ENCODE measurements at places on chromosomes 1 and 21.

- DNase-seq, result no peak
Measured at GRCh38 chr1:1275836-1276235, 2.2 kb upstream of the UBE2J2 start.

DNA sequence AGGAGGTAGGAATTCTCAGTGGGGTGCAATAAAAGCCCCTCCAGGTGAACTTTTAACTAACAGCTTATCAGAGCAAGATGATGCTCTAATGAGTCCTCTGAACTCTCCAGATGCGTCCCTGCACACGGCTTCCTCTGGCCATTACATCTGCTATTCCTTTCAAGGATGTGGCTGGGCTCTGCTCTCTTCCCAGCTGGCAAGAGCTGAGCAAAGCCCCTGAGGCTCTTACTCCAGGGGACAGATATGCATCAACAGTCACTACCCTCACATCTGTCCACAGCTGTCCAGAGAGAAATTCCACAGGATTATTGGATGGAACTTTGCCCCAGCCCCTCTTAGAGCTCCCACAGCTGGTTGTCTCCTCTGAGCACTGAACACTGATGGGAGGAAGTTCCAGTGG, 267.8 kb downstream of the C1orf94 start:
- no peak for DNase-seq

DNA sequence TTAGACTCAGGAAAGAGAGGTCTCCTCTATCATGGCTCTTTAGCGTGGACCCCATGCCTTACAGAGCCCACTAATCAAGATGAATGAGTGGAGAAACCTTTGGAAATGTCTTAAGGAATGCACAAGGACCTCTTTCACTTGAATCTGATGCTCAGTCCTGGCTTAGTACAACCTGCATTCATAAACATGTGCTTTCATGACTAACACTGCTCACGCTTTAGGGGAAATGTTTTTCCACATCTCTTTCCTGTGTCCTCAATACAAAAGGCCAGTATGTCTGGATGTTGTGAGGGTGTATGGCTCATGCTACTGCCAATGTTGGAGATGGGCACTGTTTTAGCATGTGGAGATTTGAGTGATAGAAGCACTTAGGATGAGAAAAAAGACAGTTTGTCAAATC, 14.2 kb upstream of the GNG12 start:
- no peak for DNase-seq

GRCh38 chr1:200291106-200291505, 118.7 kb downstream of the ZNF281 start:
- no peak for DNase-seq

All from activated naive CD4-positive, alpha-beta T cell treated with anti-CD3 and anti-CD28 coated beads, Interleukin-2, amount 10 ng/mL, durations not matched to agents 7 days and 5 days (primary cell).